ENCODE measurements at places on chromosomes 2 and 18. TPM values are rescaled to one million over a fixed set of nuclear protein-coding genes. Genes with fewer than 3 reads are reported as not detected.

The NOL4 gene
- total RNA-seq = 0.09 TPM

The HOXD10 gene
- 0.09 TPM for total RNA-seq

The CFAP65 gene
- not detected for total RNA-seq

The NAT8 gene
- not detected for total RNA-seq

The SKA1 gene
- 4.4 TPM for total RNA-seq

The RGPD5 gene
- total RNA-seq = 23.1 TPM

The NT5DC4 gene
- total RNA-seq = not detected

The SCG2 gene
- 0.09 TPM for total RNA-seq

The PROKR1 gene
- 1.2 TPM for total RNA-seq

The GALNT13 gene
- total RNA-seq = 0.31 TPM

The IL1RL1 gene
- 0.31 TPM for total RNA-seq

The POTEJ gene
- total RNA-seq = 0.04 TPM

The MAL gene
- total RNA-seq = 2.4 TPM

The SH3RF3 gene
- 2.7 TPM for total RNA-seq

The ASNSD1 gene
- 49.7 TPM for total RNA-seq

The ALPI gene
- not detected for total RNA-seq

The CTAGE1 gene
- not detected for total RNA-seq

The DPP4 gene
- 13.4 TPM for total RNA-seq

The SPP2 gene
- total RNA-seq = not detected

Measured in muscle of leg (tissue), 16 donors.